ENCODE measurements at places on chromosomes 16 and 17.

DNA sequence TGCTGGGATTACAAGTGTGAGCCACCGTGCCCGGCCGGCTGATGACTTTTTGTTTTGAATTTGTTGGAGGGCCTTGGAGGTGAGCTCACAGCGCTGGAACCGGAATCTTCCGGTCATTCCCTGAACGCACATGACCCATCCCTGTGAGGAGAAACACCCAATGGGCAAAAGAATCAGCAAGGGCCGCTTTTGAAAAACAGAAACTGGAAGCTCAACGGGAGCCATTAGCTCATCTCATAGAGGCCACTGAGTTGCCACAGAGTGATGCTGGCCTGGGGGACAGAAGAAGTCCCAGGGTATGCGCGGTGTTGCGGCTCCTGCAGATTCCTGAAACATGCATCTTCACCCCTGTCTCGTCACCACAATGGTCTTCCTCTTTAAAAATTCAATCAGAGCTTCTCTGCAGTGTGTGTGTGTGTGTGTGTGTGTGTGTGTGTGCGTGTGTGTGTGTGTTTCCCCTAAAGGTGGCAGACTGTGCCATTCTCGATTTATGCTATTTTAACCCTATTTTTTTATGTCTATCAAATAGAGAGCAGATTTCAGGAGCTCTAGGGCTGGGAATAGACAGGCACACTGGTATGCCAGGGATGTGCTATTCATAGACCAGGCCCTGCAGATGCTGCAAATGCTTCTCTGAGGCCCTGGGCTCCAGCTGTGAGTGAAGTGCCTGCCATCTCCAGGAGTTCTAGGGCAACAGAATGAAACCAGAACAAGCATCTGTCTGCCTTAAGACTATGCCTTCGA is 68.3 kb downstream of the MARCHF10 start:
- no peak for DNase-seq

GRCh38 chr17:45226576-45226975 is 4.9 kb downstream of the FMNL1 start:
- DNase-seq, result no peak

DNA sequence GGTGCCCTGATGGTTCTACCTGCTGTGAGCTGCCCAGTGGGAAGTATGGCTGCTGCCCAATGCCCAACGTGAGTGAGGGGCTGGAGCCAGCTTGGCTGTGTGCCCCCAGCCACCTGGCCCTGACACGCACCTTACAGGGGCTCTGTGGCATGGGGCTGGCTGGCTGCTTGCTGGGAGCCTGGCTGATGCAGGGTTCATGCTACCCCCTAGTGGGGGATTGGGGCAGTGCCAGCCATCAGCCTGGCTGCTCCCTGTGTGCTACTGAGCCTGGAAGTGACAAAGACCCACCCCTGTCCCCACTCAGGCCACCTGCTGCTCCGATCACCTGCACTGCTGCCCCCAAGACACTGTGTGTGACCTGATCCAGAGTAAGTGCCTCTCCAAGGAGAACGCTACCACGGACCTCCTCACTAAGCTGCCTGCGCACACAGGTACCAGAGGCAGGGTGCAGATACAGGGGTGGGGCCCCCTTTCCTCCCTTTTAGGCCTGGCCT is 5.7 kb downstream of the GRN start:
- DNase-seq, result peak; percentile 72

- DNase-seq, result no peak
These were observed 4.8 kb downstream of the MAP2K3 start for GRCh38 chr17:21289175-21289901.

GRCh38 chr17:40462343-40463121 is 19.3 kb downstream of the IGFBP4 start:
- DNase-seq, result no peak

DNA sequence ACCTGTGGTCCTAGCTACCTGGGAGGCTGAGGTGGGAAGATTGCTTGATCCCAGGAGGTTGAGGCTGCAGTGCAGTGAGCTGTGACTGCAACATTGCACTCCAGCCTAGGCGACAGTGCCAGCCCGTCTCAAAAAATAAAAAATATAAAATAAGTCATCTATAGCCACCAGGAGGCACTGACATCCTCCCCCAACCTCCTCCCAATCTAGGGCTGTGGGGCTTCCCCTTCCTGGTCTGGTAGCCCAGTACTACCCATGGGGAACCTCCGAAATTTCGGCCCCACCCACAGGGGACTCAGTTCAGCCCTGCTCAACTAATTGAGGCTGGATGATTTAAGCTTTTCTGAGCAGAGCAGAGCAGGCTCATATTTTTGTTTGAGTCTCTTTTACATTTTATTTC is 3.2 kb downstream of the ZSCAN10 start:
- peak; percentile 74 for DNase-seq

DNA sequence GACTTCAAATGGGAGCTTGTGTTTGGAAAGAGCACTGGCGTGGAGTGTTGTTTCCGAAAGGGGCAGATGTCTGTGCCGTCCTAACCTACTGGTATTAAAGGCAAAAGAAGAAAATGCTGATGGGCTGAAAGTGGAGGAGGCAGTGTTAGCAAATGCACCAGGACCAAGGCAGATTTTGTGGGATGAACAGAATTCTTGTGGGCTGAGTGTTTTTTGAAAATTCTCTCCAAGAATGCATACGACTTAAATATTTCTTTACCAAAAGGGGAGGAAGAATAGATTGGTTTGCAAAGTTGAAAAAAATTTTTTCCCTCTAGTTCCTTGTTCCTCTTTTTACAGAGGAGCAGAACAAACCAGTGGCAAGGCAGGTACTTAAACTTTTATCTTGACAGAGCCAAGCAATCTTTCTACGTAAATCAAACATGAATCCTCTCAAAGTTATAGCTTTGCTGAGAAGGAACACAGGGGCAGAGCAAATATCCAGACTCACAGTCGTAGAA is 16.8 kb downstream of the MARCHF10 start:
- DNase-seq, result no peak

GRCh38 chr16:8469102-8469778 is 121.1 kb downstream of the TMEM114 start:
- no peak for DNase-seq

GRCh38 chr16:6439129-6439528 is 893.5 kb upstream of the RBFOX1 start:
- no peak for DNase-seq

DNA sequence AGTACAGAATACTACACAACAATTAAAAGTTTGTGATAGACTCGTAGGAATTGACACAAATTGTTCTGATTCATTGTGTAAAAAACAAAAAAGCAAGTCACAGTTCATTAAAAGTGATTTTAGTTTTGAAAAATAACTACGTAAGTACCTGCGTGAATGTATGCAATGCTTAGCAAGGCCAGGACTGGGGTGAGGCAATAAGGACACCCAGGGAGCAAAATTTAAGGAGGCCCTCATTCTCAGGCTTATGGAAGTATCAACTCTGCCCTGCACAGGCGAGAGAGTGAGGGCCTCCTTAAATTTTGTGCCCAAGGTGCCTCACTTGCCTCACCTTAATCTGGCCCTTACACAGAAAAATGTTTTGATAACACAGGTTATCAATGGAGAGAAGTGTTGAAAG is 31.4 kb downstream of the NOG start:
- no peak for DNase-seq

GRCh38 chr17:1945621-1946020 is 79.5 kb downstream of the RTN4RL1 start:
- DNase-seq, result no peak

- no peak for DNase-seq
These were observed 250.0 kb downstream of the ABCC12 start for GRCh38 chr16:47905771-47906170.

GRCh38 chr17:68599091-68599490 is 2.1 kb downstream of the FAM20A start:
- DNase-seq, result no peak

DNA sequence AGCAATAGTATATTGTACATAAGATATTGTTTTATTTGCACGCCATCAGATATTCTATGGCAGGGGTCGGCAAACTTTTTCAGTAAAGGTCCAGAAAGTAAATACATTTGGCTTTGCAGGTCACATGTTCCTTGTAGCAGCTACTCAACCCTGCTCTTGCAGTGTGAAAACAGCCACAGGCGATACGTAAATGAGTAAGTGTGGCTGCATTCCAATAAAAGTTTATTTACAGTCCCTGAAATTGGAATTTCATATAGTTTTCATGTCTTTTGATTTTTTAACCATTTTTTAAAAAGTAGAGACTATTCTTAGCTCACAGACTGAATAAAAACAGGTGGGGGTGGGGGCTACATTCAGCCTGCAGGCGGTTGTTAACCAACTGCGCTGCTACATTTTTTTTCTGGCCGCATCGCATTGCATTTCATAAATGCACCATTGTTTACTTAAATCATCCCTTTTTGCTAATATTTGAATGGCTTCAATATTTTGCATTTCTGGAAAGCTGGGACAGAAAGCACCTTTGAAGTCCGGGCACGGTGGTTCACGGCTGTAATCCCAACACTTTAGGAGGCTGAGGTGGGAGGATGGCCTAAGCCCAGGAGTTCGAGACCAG is 50.5 kb upstream of the HAPSTR1 start:
- DNase-seq, result no peak

GRCh38 chr16:24761526-24761925 is 32.1 kb downstream of the TNRC6A start:
- DNase-seq, result no peak

DNA sequence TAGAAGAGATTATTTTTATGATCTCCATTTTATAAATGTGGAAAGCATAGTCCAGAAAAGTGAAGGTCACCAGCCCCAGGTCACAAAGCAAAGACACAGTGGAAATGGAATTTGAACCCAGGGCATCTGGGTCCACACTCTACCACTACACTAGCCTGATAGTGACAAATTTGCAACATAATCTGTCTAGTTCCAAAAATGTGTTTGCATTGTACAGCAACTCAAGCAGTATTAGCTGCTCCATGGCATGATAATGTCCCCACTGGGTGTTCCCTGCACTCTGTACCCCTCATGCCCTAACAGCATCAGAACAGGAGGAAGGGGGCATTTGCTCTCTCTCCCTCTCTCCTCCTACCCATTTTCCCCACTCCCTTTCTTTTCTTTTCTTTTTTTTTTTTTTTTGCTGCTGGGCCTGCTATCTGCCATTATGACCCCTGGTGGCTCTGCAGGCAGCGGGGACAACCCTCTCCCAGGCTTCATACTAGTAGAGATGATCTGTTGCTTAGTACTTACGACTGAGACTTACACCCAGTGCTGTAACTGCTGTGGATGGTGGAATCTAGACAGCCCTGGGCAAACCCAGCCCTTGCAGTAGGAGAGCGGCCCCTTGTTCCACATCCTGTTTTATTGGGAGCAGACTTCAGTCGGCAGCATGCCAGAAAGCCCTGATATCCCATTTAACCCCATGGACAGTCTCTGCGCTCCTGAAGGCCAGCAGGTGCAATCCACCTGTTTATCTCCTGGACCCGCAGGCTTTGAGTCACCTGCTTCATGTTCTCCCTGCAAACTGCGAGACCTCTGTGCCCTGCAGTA is 306.3 kb downstream of the SOX9 start:
- DNase-seq, result no peak

- DNase-seq, result no peak
These were observed 534.1 kb downstream of the GRIN2A start for GRCh38 chr16:9647981-9648701.

DNA sequence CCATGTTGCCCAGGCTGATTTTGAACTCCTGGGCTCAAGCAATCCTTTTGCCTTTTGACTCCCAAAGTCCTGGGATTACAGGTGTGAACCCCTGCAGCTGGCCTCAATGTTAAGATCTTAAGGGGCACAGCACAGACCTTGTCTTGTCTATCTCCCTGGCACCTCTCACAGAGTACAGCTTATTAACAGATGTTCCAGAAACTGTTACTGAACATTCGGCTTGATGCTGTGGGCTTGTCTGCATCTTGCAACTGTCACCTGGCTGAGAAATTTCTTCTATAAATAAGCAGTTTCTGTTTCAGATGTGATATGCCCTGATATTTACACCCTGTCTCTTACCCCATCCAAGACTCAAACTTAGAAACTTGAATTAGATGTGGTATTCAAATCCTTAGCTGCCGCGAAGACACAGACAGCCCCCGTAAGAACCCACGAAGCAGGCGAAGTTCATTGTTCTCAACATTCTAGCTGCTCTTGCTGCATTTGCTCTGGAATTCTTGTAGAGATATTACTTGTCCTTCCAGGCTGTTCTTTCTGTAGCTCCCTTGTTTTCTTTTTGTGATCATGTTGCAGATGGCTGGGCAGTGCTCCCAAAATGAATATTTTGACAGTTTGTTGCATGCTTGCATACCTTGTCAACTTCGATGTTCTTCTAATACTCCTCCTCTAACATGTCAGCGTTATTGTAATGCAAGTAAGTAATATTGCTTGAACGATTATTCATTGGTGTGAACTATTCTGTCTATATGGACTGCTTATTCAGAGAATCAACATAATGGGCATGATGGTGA is at the start of gene TNFRSF17:
TSS of gene TNFRSF17 (plus strand) at position 450 of the 791 bp plus-strand sequence. CDS start at position 565, 115 bp downstream.
- DNase-seq, result no peak

- no peak for DNase-seq
These were observed 2.8 kb downstream of the WNT3 start for GRCh38 chr17:46815474-46816353.

DNA sequence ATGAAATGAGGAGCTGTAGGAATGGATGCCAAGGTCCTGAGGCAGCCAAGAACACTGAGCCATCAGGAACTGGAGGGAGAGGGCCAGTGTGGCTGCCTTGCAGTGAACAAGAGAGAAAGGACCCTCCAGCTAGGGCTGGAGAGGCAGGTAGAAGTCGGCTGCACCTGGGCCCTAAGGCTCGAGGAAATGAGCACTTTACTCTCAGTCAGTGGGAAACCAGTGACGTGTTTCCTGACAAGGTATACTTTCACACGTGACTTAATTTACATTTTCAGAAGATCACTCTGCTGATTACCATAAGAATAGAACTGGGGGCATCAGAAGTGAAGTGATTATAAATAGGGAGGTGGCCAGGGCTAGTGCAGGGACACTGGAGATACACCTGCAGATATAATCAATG is 115.2 kb downstream of the C17orf67 start:
- no peak for DNase-seq

- no peak for DNase-seq
These were observed 35.8 kb upstream of the SLC38A10 start for GRCh38 chr17:81330884-81331245.

GRCh38 chr16:35516971-35517370 is 2057.6 kb downstream of the TP53TG3F start:
- DNase-seq, result no peak

DNA sequence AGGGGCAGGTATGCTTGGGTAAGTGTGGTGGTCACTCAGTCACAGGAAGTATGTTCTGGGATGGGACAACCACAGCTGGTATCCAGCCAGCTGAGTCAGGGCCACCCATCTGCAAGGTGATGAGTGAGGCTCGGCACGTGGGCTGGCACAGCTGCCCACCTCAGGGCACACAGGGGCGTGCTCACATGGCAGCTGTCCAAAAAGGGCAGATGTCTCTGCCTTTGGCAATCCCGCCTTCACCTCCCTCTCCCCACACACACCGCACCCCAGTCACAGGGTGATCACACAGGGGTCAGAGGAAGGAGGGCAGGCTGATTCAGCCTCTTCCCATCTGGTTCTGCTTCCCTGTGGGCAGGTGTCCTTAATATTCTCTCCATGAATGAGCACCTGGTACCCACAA is 85.9 kb upstream of the TOB1 start:
- no peak for DNase-seq

- DNase-seq, result no peak
These were observed 225.6 kb downstream of the MSI2 start for GRCh38 chr17:57481910-57482391.

Data from CD4-positive, alpha-beta T cell treated with Interleukin-6 at 100 ng/mL for 8 hours (primary cell).